ENCODE measurements at places on chromosomes 11 and 22. TPM values are rescaled to one million over a fixed set of nuclear protein-coding genes. Genes with fewer than 3 reads are reported as not detected.

PRAME gene
- total RNA-seq = not detected

DTX4 gene
- total RNA-seq = 9.3 TPM

TESMIN gene
- total RNA-seq = 0.87 TPM

MAJIN gene
- not detected for total RNA-seq

MUC5AC gene
- not detected for total RNA-seq

LUZP2 gene
- under 0.01 TPM for total RNA-seq

ARHGAP1 gene
- 93.9 TPM for total RNA-seq

SCN2B gene
- total RNA-seq = 0.99 TPM

All from smooth muscle cell of trachea (primary cell).